ENCODE measurements at places on chromosomes 7 and 10. TPM values are rescaled to one million over a fixed set of nuclear protein-coding genes. Genes with fewer than 3 reads are reported as not detected.
A peak's percentile ranks its signal among the peaks of the same experiment; 100 is the strongest.

GRCh38 chr7:141575164-141575563 is 24.0 kb downstream of the AGK start:
- DNase-seq = no peak
- H3K36me3 ChIP-seq = peaks cover 15% of the 10 kb centered on the region
- H3K27ac ChIP-seq = no peak overlapping the region
- no peak overlapping the region for H3K4me3 ChIP-seq
- no peaks in the 10 kb centered on the region for H3K4me1 ChIP-seq

DNA sequence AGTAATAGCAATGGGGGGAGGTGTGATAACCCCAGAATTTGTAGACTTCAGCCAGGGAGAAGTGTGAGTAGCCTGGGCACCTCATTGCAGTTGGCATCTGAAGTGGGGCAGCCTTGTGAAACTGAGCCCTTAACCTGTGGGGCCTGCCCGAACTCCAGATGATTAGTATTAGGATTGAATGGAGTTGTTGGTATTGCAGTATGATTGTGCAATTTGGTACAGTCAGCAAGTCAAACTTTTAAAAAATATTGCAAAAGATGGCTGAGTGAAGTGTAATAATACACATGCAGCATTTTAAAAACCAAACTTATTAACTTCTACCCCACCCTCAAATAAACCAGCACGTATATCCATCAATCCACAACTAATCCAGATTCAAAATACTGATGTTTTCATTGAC is 9.3 kb downstream of the RBM33 start:
- DNase-seq = no peak
- no peaks in the 10 kb centered on the region for H3K27me3 ChIP-seq
- H3K36me3 ChIP-seq = peaks cover 11% of the 10 kb centered on the region
- no peak overlapping the region for H3K27ac ChIP-seq
- H3K4me1 ChIP-seq = peaks cover 7% of the 10 kb centered on the region
- no peak overlapping the region for H3K4me3 ChIP-seq

DNA sequence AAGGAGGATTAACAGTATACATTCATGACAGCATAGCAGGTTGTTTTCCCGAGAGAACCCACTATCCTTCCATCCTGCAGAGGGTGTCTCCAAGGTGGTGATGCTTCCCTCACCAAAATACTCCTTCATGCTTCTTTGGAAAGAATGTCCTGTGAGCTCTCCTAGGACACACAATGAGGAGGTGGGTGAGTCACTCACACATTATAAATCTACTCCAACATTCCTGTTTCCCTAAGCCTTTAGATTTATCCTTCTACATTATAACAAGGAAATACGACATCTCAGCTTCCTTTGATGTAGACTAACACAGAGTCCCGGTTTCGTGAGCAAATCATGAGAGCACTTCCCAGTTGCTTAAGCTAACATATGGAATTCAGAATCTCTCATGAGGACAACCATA is 689.7 kb upstream of the CELF2 start:
- no peak for DNase-seq
- no peak overlapping the region for H3K27ac ChIP-seq
- H3K4me3 ChIP-seq = no peak overlapping the region
- no peaks in the 10 kb centered on the region for H3K27me3 ChIP-seq
- no peaks in the 10 kb centered on the region for H3K36me3 ChIP-seq
- no peaks in the 10 kb centered on the region for H3K4me1 ChIP-seq

GRCh38 chr7:145884716-145885514 is 231.7 kb upstream of the CNTNAP2 start:
- no peak overlapping the region for H3K27ac ChIP-seq
- no peaks in the 10 kb centered on the region for H3K36me3 ChIP-seq
- H3K4me1 ChIP-seq = no peaks in the 10 kb centered on the region
- no peak for DNase-seq
- no peak overlapping the region for H3K4me3 ChIP-seq

DNA sequence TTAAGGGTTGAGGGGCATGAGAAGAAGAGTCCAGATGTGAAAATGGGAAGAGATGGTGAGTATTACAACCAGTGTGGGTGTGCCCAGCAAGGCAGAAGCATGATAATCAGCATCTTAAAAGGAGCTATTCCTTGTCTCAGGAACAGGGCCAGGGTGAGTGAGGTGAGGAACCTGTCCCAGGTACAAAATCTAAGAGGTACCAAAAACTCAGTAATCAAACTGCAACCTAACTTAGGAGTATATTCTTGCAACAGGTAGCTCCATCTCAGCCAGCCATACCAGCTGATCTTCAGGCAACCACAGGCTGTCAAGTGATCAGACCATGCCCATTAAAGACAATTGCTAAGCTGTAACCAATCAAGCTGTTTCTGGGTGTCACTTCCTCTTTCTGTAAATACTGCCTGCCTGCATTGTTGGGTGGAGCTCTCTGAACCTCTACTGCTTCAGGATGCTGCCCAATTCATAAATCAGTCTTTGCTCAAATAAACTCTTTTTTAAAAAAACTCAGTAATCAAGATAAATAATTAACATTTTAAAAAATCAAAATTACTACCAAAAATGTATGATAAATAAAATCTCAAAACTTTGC is 7.4 kb downstream of the KEL start:
- no peak overlapping the region for H3K4me3 ChIP-seq
- DNase-seq = no peak
- H3K36me3 ChIP-seq = no peaks in the 10 kb centered on the region

GRCh38 chr10:16049050-16049449 is 188.7 kb upstream of the MINDY3 start:
- no peak overlapping the region for H3K4me3 ChIP-seq
- no peak overlapping the region for H3K27ac ChIP-seq
- DNase-seq = no peak
- H3K36me3 ChIP-seq = no peaks in the 10 kb centered on the region
- 0 out of 2 replicates have a peak, but pooled peaks cover 4% of the 10 kb centered on the region for H3K27me3 ChIP-seq

DNA sequence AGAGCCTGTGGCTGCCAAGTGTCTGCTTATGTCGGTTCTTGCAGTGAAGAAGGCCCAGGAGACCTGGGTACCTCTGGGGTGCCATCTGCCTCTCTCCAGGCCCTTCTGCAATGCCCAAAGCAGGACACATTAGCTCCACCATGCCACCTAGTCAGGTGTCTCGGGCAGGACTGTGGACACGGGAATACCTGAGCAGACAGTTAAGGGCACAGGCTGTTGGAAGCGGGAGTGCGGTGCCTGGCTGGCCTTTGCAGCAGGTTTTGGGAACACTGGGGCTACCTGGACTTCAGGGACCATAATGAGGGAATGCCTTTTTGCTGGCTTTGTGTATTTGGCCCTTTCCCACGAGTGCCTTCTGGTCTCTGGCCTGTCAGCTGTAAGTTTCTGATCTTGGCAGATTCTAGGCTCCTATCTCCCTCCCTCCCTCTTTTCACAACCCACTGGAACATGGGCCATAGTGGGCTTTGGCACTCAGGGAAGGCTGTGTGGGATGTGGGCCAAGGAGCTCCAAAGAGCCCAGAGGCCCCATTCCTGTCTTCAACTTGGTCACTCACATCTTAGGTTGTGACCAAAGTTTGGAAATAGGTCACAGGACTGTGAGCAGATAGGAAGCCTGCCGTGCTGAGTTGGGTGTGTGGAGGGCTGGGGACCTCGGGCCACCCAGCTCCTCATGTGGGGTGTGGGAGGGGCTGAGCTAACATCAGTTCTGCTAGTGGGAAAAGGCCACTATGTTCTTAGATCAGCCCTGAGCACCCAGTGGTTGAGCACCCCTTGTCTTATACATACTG is 41.5 kb upstream of the CXCL12 start:
- DNase-seq = no peak
- H3K27ac ChIP-seq = no peak overlapping the region
- H3K4me1 ChIP-seq = no peaks in the 10 kb centered on the region

DNA sequence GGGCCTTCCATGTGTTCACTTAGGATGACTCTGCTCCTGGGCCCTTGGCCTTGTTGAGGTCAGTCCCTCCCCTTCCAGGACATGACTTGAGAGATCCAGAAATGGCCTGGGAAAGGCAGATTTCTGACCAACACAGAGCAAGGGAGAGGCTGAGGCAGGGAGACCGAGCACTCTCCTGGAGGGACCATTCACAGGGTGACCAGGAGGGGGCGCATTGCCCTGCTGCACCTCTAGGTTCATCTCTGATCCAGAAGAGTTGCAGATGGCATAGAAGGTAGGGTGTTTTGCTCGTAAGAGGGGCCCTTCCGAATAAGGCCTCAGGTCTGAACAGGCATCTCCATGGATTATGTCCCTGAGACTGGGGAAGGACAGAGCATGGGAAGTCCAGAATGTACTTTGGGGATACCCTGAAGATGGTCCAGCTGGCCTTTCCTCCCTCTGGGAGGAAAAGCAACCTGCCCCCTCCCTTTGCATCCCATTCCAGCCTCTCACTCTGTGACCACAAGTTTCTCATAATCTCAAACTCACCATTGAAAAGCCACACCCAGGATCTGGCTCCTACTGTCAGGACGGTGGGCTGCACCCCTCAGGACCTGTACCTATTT is 6.6 kb downstream of the DMBT1 start:
- no peaks in the 10 kb centered on the region for H3K36me3 ChIP-seq
- no peak overlapping the region for H3K27ac ChIP-seq
- 0 out of 2 replicates have a peak, but pooled peaks cover 4% of the 10 kb centered on the region for H3K27me3 ChIP-seq
- no peak overlapping the region for H3K4me3 ChIP-seq
- DNase-seq = no peak
- no peaks in the 10 kb centered on the region for H3K4me1 ChIP-seq

DNA sequence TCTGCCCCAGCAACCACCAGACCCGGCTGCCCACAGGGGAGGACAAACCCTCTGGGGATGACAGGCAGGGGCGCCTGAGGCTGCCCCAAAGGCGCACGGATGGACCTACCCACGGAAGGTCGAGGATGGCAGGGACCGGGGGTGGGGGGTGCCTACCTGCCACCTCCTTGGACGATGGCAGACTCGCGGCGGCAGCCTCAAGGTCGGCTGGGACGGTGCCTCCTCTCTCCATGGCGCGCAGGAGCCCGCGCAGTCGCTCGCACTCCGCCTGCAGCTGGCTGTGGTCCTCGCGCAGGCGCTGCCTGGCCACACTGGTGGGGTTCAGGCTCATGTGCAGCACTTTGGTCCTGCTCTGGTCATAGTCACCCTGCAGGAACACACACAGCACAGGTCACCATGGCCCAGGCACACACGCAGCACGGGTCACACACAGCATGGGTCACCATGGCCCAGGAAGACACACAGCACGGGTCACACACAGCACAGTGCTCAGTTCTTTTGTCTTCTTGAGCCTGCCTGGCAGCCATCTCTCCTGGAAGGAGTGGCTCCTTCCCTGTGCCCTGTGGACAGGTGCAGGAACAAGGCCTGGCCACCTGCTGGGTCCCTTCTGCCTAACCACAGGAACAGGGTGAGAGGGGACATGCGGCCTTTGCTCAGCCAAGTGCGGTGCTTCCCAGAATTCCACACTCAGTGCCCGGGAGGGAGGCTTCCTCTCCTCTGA is 266.6 kb downstream of the ELFN1 start:
- H3K27ac ChIP-seq = no peak overlapping the region
- H3K4me1 ChIP-seq = no peaks in the 10 kb centered on the region
- DNase-seq = no peak
- no peaks in the 10 kb centered on the region for H3K36me3 ChIP-seq
- H3K27me3 ChIP-seq = no peaks in the 10 kb centered on the region

DNA sequence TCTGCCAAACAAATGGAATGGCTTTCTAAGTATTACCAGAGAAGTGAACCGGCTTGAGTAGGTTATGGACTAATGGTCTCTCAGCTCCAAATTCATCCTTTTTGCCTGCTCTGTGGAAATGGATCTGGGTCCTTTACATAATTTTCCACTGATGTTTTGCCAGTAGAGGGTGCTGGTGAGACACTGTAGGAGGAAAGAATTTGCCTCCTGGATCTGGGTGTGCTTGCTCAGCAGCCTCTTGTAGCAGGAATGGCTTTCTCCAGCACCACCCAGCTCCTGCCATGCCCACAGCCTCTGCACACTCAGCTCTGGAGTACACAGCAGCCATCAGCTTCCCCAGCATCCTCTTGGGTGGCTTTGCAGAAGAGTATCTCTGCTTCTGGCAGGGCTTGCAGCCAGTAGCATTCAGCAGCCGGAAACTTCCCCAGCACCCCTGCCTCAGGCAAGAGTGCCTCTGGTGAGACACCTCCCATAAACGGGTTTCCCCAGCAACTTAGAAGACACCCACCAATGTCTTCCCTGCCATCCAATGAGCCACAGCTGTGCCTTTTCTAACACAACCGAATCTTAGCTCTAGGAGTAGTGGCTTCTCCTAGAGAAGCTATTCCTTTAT is 235.0 kb upstream of the PLPP4 start:
- H3K36me3 ChIP-seq = no peaks in the 10 kb centered on the region
- no peaks in the 10 kb centered on the region for H3K4me1 ChIP-seq
- H3K4me3 ChIP-seq = no peak overlapping the region
- no peaks in the 10 kb centered on the region for H3K27me3 ChIP-seq
- no peak overlapping the region for H3K27ac ChIP-seq

DNA sequence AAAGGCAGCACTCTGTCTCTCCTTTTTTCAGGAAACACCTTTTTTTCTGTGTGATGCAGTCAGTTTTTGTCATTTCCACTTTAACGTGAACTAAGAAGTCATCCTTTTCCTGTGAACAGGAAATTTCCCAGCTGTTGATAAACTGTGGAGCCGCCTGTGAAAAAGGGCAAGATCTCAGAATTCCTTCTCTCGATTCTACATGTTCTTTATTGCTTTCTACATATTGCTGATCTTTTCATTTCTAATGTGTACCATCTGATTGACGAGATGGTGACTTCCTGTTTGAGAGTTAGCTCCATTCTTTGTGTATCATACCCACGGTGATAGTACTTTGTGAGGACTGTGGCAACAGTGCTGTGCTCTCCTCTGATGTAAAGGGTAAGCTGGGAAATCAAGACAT is 50.4 kb downstream of the ADD3 start:
- H3K4me3 ChIP-seq = no peak overlapping the region
- no peaks in the 10 kb centered on the region for H3K36me3 ChIP-seq
- no peak overlapping the region for H3K27ac ChIP-seq
- no peaks in the 10 kb centered on the region for H3K4me1 ChIP-seq
- no peak for DNase-seq

DNA sequence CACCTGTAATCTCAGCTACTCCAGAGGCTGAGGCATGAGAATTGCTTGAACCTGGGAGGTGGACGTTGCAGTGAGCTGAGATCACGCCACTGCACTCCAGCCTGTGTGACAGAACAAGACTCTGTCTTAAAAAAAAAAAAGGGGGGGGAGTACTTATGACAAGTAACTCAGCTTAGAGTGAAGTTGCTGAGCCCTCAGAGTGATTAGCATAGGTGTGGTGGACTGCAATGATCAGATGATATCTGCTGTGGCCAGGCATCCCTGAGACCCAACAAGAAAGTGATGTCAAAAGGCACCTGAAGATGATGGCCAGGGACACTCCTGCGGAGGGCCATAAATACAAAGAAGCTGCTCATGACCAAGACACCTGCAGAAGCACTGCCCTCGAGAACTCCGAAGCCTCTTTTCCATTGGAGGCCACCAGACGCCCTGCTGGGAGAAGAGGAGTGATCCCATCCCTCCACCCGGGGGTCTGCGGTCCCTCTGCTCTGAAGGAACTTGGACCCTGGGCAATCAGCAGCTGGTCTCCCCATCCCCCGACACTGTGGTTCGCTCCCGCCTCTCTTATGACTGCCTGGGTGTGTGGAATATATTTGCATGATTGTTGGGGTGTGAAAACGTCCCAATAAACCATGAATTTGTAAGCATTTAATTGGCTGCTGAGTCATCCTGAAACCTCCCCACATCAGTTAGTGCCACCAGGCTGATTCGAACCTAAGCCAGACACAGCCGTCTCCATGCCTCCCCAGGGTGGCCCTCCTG is 46.0 kb downstream of the RASGEF1A start:
- H3K4me3 ChIP-seq = no peak overlapping the region
- H3K27ac ChIP-seq = no peak overlapping the region
- no peak for DNase-seq

GRCh38 chr10:18665815-18666558 is 6.8 kb downstream of the ARL5B start:
- H3K27ac ChIP-seq = 0 out of 2 replicates have a peak overlapping the region, but pooled peaks have one; percentile 3
- H3K4me3 ChIP-seq = no peak overlapping the region
- no peak for DNase-seq
- 0 out of 2 replicates have a peak, but pooled peaks cover 5% of the 10 kb centered on the region for H3K36me3 ChIP-seq
- peaks cover 24% of the 10 kb centered on the region for H3K4me1 ChIP-seq

The COBL gene
- 49.4 TPM for total RNA-seq

The FGF8 gene
- total RNA-seq = not detected

The OR9A2 gene
- not detected for total RNA-seq

The PRPS1L1 gene
- total RNA-seq = not detected
